ENCODE measurements at places on chromosomes 3 and 15.
A peak's percentile ranks its signal among the peaks of the same experiment; 100 is the strongest.

DNA sequence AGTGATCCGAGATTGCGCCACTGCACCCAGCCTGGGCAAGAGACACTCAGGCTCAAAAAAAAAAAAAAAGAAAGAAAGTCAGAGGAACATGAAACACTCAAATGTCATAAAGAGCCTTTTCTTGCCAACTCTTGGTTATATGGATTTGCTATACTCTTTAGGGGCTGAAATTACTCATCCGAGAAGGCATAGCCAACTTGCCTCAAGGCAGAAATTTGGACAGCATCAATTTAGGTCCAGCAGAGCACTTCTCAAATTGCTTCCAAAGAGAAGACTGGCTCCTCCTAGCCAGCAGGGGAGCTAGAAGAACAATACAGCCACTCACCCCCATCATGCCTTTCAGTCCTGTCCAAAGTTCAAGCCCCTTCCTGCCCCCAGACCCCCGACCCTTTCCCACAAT, 43.8 kb downstream of the OSBPL10 start:
- H3K27ac ChIP-seq: no peak overlapping the region
- no peak overlapping the region for H3K4me3 ChIP-seq
- no peaks in the 10 kb centered on the region for H3K36me3 ChIP-seq
- peaks cover 31% of the 10 kb centered on the region for H3K4me1 ChIP-seq
- DNase-seq: no peak
- no peaks in the 10 kb centered on the region for H3K27me3 ChIP-seq

DNA sequence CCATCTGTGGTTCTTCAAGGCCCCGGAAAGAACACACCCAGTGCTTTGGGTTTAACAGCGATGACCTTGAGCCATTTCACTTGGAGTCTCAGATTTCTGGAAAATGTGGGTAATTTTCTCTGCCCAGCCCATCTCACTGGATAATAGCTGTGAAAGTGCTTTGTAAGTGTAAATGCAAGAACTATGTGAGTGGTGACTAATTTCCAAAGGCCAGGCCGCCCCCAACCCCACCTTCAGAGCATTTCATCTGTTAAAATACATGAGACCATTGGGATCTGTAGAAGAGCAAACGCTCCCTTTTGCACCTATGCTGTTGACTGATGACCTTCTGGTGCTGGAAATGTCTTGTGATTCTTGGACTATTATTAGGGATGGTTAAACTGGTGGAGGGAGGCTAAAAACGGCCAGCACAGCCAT, 196.8 kb upstream of the LPP start:
- no peaks in the 10 kb centered on the region for H3K36me3 ChIP-seq
- no peaks in the 10 kb centered on the region for H3K27me3 ChIP-seq
- no peak overlapping the region for H3K4me3 ChIP-seq
- H3K27ac ChIP-seq: no peak overlapping the region

DNA sequence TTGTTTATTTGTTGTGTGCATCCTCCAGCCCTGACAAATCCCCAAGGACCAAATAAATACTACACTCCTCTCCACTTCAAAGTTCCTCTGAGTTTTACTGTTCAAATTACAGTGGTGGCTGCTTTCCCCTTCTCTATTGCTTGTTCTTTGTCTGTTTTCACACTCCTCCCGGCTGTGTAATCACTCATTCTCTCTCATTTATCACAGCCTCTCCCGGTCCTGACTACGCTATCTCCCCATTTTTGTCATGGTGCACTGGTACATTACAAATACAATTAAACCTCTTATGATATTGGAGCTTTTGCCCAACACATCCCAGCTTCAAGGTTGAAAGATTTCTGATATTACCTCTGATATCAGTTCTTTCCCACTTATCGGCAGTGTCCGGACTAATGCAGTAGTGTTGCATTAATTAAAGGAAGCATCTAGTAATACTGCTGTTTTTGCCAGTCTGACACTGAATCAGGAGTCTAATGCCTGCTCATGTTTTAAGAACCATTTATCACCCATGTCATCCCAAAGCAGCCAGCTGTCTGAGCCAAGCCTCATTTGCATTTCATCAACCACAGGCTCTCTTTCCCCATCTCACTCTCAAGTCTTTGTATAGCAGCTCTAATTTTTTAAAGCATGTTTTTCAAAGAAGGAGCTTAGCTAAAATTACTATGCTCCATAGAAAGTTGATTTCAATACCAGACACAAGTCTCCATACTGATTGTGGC, 740.5 kb downstream of the ROBO2 start:
- no peaks in the 10 kb centered on the region for H3K27me3 ChIP-seq
- no peak overlapping the region for H3K27ac ChIP-seq
- no peak for DNase-seq
- H3K4me3 ChIP-seq: no peak overlapping the region
- H3K4me1 ChIP-seq: no peaks in the 10 kb centered on the region
- no peaks in the 10 kb centered on the region for H3K36me3 ChIP-seq

GRCh38 chr15:83300826-83301225, 16.4 kb upstream of the BNC1 start:
- H3K36me3 ChIP-seq: no peaks in the 10 kb centered on the region
- H3K4me1 ChIP-seq: no peaks in the 10 kb centered on the region
- no peak for DNase-seq
- H3K4me3 ChIP-seq: no peak overlapping the region
- peaks cover 25% of the 10 kb centered on the region for H3K27me3 ChIP-seq

DNA sequence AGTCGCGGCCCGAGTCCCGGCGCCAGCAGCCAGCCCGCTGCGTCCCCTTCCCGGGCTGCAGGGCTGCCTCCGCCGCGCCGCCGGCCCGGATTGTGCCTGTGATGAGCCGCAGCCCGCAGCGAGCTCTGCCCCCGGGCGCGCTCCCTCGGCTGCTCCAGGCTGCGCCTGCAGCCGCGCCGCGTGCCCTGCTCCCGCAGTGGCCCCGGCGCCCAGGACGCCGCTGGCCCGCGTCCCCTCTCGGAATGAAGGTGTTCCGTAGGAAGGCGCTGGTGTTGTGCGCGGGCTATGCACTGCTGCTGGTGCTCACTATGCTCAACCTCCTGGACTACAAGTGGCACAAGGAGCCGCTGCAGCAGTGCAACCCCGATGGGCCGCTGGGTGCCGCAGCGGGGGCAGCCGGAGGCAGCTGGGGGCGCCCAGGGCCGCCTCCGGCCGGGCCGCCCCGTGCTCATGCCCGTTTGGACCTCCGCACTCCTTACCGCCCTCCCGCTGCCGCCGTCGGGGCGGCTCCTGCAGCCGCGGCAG, 1.2 kb downstream of the CHST2 start:
- peaks cover 16% of the 10 kb centered on the region for H3K4me1 ChIP-seq
- peak; percentile 68 for DNase-seq
- peaks cover 6% of the 10 kb centered on the region for H3K27me3 ChIP-seq

DNA sequence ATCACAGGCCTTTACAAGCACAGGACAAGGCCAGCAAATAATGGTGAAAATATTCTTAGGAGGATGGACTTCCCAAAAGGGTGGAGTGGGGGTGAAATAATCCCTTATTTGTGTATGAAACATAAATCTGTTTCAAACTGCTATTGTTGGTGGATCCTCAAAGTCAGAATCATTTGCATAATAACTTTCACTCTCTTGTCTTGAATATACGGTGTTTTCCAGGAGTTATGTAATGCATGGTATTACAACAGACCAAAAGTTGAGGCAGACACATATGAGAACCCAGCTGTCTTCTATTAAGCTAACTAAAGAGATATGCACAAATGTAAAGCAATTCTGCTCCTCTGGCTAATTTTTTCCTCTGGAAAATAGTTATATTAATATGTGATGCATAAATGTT, 57.7 kb downstream of the PRTG start:
- no peak overlapping the region for H3K4me3 ChIP-seq
- no peaks in the 10 kb centered on the region for H3K27me3 ChIP-seq
- no peak overlapping the region for H3K27ac ChIP-seq

DNA sequence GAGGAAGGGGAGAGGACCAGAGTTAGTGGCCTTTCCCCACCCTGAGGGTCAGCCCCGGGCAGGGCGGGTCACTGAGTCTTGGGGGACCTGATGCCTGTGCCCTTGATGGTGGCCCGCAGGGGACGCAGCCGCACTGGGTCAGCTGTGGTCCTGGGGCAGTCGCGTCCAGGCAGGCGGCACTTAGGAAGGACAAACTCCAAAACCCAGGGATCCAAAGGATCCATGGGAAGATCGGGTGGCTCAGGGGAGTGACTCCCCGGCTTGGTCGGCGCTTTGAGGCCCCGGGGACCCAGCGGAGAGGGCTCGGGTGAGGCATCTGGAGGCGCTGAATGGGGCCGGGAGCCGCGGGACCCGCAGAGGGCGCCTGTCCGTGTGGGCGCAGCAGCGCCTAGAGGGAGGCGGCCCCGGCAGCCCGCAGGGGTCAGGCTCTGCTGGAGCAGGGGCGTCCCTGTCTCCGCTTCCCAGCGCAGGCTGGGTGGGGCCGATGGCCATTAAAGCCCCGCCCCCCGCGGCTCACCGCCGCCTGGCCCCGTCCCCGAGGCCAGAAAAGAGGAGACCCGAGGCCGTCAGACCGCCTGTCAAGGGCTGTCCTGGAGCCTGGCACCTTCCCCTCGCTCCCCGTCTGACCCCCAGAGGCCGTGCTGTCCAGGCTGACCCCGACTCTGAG, 17.5 kb downstream of the CIDEC start:
- H3K27ac ChIP-seq: no peak overlapping the region
- peaks cover 27% of the 10 kb centered on the region for H3K4me1 ChIP-seq
- H3K27me3 ChIP-seq: no peaks in the 10 kb centered on the region
- H3K4me3 ChIP-seq: peak overlapping the region; percentile 23

GRCh38 chr3:66863205-66864111, 134.6 kb upstream of the KBTBD8 start:
- H3K4me1 ChIP-seq: no peaks in the 10 kb centered on the region
- H3K27me3 ChIP-seq: no peaks in the 10 kb centered on the region
- no peak for DNase-seq
- H3K36me3 ChIP-seq: no peaks in the 10 kb centered on the region
- no peak overlapping the region for H3K27ac ChIP-seq

DNA sequence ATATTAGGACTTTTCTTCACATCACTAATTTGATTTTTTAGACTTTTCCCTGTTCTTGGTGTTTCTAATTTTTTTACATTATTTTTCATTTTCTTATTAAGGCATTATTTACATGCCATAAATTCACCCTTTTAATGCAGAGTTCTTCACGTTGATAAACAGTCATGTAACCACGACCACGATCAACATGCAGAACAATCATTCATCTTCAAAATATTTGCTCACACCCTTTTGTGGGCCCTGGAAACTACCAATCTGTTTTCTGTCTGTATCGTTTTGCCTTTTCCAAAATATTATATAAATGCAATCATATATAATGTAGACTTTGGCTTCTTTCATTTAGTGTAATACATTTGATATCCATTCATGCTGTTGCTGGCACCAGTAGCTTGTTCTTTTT, 48.7 kb downstream of the ARRDC4 start:
- H3K4me3 ChIP-seq: no peak overlapping the region
- DNase-seq: no peak
- no peaks in the 10 kb centered on the region for H3K4me1 ChIP-seq
- H3K27ac ChIP-seq: no peak overlapping the region
- H3K27me3 ChIP-seq: no peaks in the 10 kb centered on the region

DNA sequence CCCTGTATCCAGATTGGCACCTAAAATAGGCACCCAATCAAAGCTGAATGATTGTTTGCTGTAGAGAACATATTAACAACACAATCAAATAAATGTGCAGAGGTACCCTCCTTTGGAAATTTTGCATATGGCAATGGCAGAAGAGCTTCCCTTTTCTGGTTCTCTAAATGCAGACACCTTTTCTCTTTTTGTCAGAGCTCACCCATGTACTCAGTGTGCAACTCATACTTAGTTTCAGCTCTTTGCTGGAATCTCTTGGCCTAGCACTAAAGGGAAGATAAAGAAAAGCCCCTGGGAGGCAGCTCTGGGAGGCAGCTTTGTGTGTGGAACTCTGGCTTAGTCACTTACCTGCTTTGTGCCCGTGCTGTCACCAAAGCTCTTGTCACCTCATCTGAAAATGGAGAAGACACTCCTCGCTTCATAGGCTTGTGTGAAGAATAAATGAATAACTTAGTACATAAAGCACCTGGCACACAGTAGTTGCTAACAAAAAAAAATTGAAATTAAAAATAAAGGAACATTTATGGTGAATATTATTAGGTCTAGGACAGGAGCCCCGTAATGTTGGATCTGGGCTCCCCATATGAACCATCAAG, 28.8 kb downstream of the ST6GAL1 start:
- peaks cover 15% of the 10 kb centered on the region for H3K4me1 ChIP-seq
- DNase-seq: no peak
- H3K27ac ChIP-seq: no peak overlapping the region
- peaks cover 4% of the 10 kb centered on the region for H3K36me3 ChIP-seq

DNA sequence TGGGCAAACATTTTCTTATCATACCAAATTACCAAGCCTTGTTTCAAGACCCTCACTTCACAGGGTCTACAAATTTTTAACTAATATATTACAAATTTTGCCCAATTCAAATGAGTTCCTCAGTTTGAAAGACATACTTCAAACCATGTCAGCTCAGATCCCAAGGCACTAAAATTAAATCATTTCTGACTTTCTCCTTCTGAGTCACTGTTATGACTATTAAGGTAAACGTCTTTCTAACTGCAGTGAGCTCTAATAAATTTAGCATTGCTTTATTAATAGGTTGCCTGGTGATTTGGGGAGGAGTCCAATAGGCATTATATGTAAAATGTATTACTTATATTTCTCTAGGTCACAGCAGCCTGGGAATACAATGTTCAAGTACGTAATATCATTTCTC, 158.2 kb upstream of the ARHGEF26 start:
- H3K36me3 ChIP-seq: no peaks in the 10 kb centered on the region
- H3K27ac ChIP-seq: no peak overlapping the region
- no peaks in the 10 kb centered on the region for H3K27me3 ChIP-seq
- no peak overlapping the region for H3K4me3 ChIP-seq

- no peaks in the 10 kb centered on the region for H3K27me3 ChIP-seq
- DNase-seq: no peak
- H3K4me3 ChIP-seq: no peak overlapping the region
- H3K27ac ChIP-seq: no peak overlapping the region
- no peaks in the 10 kb centered on the region for H3K4me1 ChIP-seq
Measured at GRCh38 chr3:108013141-108014055, 77.4 kb downstream of the CD47 start.

DNA sequence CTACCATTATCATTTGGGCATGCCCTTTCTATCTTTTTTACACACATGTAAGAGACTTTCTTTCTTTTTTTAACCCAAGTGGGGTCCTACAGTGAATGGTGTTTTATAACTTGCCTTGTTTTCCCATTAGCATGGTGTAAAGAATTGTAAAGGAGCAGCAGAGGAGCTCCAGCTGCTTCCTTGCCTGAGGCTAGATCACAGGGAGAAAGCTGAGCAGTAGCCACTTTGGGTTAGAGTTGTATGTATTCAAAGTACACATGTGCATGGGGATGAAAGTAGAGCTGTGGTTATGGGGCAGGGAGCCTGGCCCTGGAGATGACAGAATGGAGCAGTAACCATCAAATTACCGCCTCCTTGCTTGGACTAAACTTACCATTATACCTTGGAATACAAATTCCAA, 231.1 kb upstream of the PDZRN3 start:
- no peak overlapping the region for H3K27ac ChIP-seq
- no peaks in the 10 kb centered on the region for H3K36me3 ChIP-seq
- no peak for DNase-seq

DNA sequence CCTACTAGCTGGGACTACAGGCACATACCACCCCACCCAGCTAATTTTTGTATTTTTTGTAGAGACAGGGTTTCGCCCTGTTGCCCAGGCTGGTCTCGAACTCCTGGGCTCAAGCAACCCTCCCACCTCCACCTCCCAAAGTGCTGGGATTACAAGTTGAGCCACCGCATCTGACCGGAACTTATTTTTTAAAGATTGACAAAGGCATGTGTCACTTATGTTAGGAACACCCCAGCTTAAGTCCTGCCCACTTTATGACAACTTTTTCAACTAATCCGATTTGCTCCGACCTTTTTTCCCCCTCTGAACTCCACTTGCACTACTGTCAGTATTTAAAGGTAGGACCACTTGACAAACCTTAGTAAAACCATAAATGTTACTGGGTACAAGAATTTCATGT, 211.6 kb upstream of the NR2E3 start:
- no peak for DNase-seq
- peaks cover 21% of the 10 kb centered on the region for H3K4me1 ChIP-seq
- H3K36me3 ChIP-seq: no peaks in the 10 kb centered on the region
- H3K27ac ChIP-seq: no peak overlapping the region
- H3K4me3 ChIP-seq: no peak overlapping the region
- H3K27me3 ChIP-seq: no peaks in the 10 kb centered on the region

Measured in upper lobe of right lung (tissue), 1 donor.